Activated T-helper 9 cell treated with anti-CD3 and anti-CD28 coated beads, Interleukin-2, amount 50 U/mL, for 16 hours (primary cell): ENCODE measurements at places on chromosomes 2 and 18.

DNA sequence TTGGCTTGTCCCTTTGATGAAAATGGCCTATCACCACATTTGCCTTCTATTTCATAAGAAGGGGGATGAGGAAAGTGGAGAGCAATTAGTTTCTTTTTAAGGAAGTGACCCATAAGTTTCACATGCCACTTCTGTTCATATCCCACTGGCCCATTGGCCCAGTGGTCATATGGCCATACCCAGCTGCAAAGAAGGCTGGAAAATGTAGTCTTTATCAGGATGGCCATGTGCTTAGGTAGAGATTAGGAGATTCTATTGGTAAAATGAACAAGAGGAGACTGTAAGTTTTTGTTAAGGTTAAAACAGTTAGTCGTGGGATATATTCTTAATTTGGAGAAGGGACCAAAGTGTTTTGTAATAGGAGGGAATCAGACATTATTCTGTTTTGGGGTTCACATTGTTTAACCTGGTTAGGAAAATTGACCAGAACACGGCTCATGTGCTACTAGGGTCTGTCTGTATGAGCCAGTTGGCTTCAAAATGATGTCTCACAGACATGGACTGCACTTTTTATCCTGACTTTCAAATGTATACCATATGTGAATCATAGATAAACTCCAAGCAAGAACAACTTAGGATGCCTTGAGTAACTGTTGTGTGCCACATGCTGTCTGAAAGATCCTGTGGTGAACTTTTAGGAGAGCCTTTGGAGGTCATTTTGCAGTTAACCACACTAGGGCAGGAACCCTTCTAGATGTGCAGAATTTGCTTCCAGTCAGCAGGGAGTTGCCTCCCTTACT lies 17.3 kb downstream of the PLCL1 start:
- DNase-seq: no peak

- DNase-seq: no peak
Measured at GRCh38 chr18:21184396-21184996, 57.5 kb upstream of the GREB1L start.

- DNase-seq: no peak
Measured at GRCh38 chr2:15364561-15364960, 196.6 kb downstream of the NBAS start.

DNA sequence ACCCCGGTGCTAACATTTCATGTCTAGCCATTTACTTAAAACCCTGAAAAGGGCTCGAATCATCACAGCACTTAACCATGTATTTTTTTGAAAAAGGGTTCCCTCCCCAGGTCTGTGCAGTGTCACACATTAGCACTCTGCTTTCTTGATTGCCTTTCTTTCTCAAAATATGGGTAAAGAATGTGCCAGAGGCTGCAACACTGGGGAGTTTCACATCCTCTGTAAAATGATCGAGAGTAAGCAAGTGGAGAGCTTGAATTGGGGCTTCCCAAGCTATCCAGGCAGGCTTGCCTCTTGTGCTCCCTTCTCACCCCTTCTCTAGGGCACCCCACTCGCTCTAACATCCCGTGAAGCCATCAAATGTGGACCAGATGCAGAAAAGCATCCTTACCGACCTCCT lies 177.0 kb upstream of the CCDC68 start:
- DNase-seq: no peak

GRCh38 chr2:74819702-74820101 lies 14.2 kb upstream of the HK2 start:
- DNase-seq: no peak
